Muscle of leg (tissue), 16 donors: ENCODE measurements at places on chromosomes 4 and X. TPM values are rescaled to one million over a fixed set of nuclear protein-coding genes. Genes with fewer than 3 reads are reported as not detected.

DNA sequence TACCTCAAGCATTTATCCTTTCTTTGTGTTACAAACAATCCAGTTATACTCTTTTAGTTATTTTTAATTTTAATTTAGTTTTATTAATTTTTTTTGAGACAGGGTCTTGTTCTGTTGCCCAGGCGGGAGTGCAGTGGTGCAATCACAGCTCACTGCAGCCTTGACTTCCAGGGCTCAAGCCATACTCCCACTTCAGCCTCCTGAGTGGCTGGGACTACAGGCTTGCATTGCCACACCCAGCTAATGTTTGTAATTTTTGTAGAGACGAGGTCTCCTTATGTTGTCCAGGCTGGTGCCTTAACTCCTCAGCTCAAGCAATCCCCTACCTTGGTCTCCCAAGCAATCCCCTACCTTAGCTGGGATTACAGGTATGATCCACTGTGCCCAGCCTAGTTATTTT lies 45.9 kb downstream of the CDKL5 start:
- peaks cover 8% of the 10 kb centered on the region for H3K27me3 ChIP-seq
- no peak overlapping the region for H3K4me3 ChIP-seq
- DNase-seq = no peak
- H3K4me1 ChIP-seq = no peaks in the 10 kb centered on the region

TLR6 gene
- 2.0 TPM for total RNA-seq

GRCh38 chr4:167964766-167965373 lies 127.5 kb upstream of the ANXA10 start:
- no peak overlapping the region for H3K27ac ChIP-seq
- no peaks in the 10 kb centered on the region for H3K36me3 ChIP-seq
- no peaks in the 10 kb centered on the region for H3K4me1 ChIP-seq

PLK4 gene
- total RNA-seq = 9.2 TPM

DNA sequence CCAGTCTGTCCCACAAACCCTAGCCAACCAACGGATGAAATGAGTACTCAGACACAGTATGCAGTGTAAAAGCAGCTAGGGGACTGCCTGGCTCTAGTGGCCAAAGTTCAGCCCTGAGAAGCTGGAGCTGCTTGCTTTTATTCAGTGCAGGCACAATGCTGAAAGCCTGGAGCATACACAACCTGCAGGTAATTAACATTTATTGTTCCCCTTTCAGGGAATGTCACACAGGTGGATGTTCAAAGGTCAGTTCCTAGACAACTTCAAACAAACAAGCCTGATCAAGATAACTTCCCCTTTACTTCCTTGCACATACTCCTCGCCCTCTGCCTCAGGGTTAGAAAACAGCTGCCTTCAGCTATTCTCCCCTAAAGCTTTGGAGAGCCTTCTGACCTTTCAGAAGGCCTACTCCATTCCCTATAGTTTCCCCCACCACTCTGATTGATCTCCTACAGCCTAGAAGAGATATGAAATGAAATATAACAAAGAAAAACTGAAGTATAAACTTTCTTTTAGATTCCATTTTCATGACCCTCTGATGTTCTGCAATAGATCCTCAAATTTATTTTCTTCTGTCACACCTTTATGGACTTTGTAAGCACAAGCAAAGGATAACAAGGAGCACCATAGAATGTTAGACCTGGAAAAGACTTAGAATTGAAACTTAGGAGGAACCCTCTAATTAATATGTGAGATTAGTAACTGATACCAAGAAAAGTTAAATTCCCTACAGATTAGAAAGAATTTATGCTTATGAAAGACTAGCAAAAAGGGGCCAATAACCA lies 6.8 kb upstream of the DCAF8L1 start:
- H3K27me3 ChIP-seq = no peaks in the 10 kb centered on the region
- H3K36me3 ChIP-seq = no peaks in the 10 kb centered on the region

DNA sequence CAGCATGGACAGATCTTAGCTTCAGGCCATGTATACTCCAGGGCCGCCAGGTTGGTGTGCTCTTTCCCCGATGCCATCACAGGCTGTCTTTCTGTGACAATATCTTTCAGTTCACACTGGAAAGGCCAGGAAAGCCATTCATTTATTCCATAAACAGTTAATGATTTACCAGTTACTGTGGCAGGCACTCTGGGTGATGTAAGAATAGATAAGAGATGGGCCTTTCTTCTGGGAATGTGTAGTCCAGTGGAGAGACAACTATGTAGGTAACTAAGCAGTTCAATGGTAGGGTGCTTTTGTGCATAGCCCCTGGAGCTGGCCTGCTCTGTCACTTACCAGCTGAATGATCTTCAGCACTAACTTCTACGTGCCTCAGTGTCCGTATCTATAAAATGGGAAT lies 46.3 kb upstream of the LEF1 start:
- H3K27ac ChIP-seq = no peak overlapping the region
- no peak overlapping the region for H3K4me3 ChIP-seq
- DNase-seq = no peak
- no peaks in the 10 kb centered on the region for H3K4me1 ChIP-seq

GRCh38 chrX:52424656-52425055 lies 55.8 kb downstream of the XAGE2 start:
- no peaks in the 10 kb centered on the region for H3K4me1 ChIP-seq
- DNase-seq = no peak
- H3K4me3 ChIP-seq = no peak overlapping the region
- peaks cover 49% of the 10 kb centered on the region for H3K27me3 ChIP-seq
- H3K36me3 ChIP-seq = no peaks in the 10 kb centered on the region
- H3K27ac ChIP-seq = no peak overlapping the region

UGT2B11 gene
- 0.13 TPM for total RNA-seq

ARHGEF38 gene
- not detected for total RNA-seq

- H3K27ac ChIP-seq = no peak overlapping the region
- no peaks in the 10 kb centered on the region for H3K36me3 ChIP-seq
- peaks cover 9% of the 10 kb centered on the region for H3K4me1 ChIP-seq
- peaks cover 11% of the 10 kb centered on the region for H3K27me3 ChIP-seq
- no peak for DNase-seq
- no peak overlapping the region for H3K4me3 ChIP-seq
These were observed 194.8 kb upstream of the GPC4 start for GRCh38 chrX:133610056-133610455.

GRCh38 chr4:183158062-183158461 lies 59.0 kb downstream of the WWC2 start:
- H3K4me1 ChIP-seq = peaks cover 4% of the 10 kb centered on the region
- no peak overlapping the region for H3K4me3 ChIP-seq
- no peak for DNase-seq
- H3K36me3 ChIP-seq = no peaks in the 10 kb centered on the region
- no peaks in the 10 kb centered on the region for H3K27me3 ChIP-seq

GRCh38 chr4:140136509-140136908 lies 17.5 kb downstream of the MAML3 start:
- H3K27me3 ChIP-seq = no peaks in the 10 kb centered on the region
- peaks cover 6% of the 10 kb centered on the region for H3K4me1 ChIP-seq
- H3K4me3 ChIP-seq = no peak overlapping the region
- DNase-seq = no peak
- no peaks in the 10 kb centered on the region for H3K36me3 ChIP-seq
- H3K27ac ChIP-seq = no peak overlapping the region

BEX3 gene
- total RNA-seq = 158 TPM

L1CAM gene
- 0.84 TPM for total RNA-seq

DNA sequence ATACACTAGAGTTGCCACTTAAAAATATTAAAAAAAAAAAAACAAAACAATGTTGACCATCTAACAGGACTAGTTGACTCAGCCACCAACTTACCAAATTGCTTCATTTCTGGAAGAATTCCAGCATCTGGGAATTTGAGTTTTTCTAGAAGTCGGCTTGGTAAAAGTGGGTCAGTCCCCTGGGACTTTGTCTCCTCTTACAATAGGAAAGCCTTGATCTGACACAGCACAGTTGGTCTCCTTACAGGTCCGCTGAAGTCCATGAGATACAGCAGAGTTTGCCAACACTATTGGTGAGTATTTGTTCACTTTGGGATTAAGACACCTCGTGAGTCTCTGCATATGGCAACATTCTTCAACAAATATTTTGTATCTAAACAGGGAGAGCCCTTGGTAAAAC lies 18.2 kb upstream of the DDIT4L start:
- no peaks in the 10 kb centered on the region for H3K36me3 ChIP-seq
- H3K27ac ChIP-seq = no peak overlapping the region
- H3K27me3 ChIP-seq = no peaks in the 10 kb centered on the region
- H3K4me3 ChIP-seq = no peak overlapping the region
